ENCODE measurements at places on chromosomes 12 and 14. TPM values are rescaled to one million over a fixed set of nuclear protein-coding genes. Genes with fewer than 3 reads are reported as not detected.

The CIROP gene
- not detected for total RNA-seq

The LAG3 gene
- total RNA-seq, result not detected

The P2RX2 gene
- total RNA-seq, result not detected

The SDR9C7 gene
- total RNA-seq, result not detected

The GAS2L3 gene
- 7.3 TPM for total RNA-seq

The SLC15A4 gene
- total RNA-seq, result 101 TPM

The DPY19L2 gene
- 5.8 TPM for total RNA-seq

- DNase-seq, result peak; percentile 18
Observed at GRCh38 chr14:24818058-24818822, 184.2 kb upstream of the GZMB start.

- peak; percentile 91 for DNase-seq
Observed at GRCh38 chr12:25495331-25496097, 57.6 kb downstream of the LMNTD1 start.

- no peak for DNase-seq
Observed at GRCh38 chr12:93094988-93095737, 166.1 kb upstream of the EEA1 start.

DNA sequence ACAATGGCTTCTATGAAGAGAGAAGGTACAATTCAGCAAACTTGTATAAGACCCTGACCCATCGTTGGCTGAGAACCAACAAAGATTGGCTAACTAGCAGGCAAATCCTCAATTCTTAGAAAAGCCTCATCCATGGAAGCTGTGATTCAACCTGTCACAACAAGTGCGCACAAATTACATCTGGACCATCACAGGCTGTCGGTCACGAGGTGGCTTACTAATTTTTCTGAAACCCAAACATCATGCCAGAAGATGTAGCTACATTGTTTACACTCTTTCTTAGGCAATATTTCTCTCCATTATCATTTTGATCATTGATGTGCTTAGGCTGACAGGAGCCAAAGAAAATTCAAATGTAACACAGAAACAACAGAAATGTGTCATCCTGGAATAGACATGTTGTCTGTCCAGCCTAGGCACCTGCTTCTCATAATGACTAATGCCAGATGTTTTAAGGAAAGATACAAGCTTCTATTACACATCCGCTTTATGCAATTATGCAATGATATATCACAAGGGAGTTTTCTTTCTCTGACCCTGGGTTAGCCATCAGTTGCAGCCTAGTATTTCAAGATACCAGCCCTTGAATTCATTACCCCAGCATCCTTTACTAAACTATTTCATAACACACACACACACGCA lies 92.9 kb upstream of the DIO2 start:
- no peak for DNase-seq

DNA sequence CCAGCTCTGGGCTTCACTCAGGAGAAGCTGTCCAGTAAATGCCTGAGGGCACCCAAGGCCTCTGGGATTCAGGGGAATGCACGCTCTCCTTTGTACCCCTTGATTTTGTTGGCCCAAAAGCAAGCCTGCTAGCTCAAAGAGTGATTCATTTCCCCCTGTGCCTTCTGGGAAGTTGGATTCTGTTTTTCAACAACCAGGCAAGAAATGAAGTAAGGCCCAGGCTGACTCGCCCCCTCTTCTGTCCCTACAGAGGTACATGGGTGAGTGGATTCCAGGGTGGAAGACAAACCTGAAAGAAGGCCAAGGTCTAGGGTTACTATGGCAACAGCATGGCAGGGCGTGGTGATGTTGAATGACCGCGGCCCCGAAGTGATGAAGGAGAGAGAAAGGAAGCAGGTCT lies 9.3 kb upstream of the SERPINA5 start:
- DNase-seq, result no peak

- no peak for DNase-seq
Observed at GRCh38 chr14:90412058-90412457, 15.2 kb downstream of the CALM1 start.

- no peak for DNase-seq
Observed at GRCh38 chr14:72752034-72752412, 141.9 kb downstream of the DPF3 start.

DNA sequence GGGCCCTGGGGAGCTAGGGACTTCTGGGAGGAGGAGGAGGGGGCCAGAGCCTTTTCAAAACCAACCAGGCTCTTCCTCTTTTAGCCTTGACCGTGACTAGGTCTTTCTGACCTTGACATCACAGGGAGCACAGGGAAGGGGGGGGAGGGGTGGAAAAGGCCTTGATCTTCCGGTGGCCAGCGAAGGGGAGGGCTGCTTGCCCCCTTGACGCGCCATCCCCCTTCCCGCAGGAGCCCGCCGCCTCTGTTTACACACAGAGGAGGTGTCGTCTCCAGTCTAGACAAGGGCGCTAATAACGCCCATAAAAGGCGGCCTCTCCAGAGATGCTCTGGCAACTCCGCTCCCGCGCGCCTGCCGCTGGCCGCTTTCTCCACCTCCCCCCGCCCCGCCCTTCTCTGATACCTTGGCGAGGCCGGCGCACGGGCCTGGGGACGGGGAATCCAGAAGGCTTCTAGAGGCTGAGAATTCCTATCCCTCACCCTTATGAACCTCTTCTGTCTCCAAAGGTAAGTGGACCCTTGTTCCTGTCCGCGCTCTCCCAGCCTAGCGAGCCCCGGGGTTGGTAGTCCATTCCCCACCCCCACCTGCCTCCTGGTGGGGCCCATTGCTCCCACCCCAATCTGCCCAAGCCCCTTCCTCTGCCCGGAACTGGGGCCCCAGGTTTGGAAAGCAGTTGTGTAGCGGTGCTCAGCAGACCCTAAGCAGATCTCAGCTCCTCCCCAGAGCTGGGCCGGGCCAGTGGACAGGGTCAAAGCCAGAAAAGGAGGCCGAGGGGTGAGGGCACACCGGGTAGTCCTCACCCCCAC lies 4.9 kb upstream of the HOXC12 start:
- no peak for DNase-seq

DNA sequence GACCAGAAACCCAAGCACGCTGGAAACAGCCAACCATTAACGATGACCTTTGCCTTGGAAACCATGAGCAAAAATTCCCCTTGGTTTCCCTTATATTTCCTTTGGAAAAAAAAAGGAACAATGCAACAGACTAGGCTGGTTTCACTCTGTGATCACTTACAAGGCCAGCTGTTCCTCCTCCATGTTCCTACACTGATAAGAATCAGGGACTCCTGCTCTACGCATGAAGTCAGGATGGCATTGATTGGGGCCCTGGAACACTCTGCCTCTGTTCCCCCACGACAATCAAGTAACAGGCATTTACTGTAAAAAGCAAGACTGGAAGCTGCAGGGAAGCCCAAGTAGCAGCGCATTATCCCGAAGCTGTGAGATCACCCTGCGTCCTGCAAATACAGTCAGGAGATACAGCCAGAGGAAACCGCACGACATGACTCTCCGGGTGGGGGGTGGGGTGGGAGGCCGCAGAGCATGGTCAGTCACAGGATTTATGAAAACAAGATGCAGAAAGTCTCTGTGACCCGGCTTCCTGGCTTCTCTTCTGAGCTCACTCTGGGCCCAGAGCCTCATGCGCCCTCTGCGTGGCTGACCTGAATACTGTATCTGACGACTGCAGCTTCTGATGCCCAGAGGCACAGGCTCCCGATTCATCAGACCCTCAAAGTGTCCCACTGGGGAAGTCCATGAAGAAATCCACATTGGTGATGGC lies 31.1 kb downstream of the SSH1 start:
- DNase-seq, result peak; percentile 90

DNA sequence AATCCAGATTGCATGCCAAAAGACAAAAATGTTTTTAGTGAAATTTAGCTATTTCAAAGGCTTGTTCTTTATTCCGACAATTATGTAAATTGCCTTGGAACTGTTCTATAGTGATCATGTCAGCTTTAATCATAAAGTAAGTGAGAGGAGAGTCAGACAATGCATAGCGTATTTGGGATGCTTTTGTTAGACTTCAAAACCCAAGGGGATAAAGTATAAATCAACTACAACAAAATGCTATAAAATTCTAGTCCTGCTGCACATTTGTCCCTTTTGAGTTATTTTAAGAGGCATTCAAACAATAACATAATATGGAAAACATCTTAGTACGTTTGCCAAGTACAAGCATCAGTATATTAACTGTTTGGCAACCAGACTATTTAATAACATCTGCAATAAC lies 11.3 kb downstream of the RTRAF start:
- no peak for DNase-seq

- no peak for DNase-seq
Observed at GRCh38 chr14:26255213-26255612, 342.6 kb downstream of the NOVA1 start.

GRCh38 chr12:15767301-15767700 lies 21.9 kb downstream of the EPS8 start:
- no peak for DNase-seq

DNA sequence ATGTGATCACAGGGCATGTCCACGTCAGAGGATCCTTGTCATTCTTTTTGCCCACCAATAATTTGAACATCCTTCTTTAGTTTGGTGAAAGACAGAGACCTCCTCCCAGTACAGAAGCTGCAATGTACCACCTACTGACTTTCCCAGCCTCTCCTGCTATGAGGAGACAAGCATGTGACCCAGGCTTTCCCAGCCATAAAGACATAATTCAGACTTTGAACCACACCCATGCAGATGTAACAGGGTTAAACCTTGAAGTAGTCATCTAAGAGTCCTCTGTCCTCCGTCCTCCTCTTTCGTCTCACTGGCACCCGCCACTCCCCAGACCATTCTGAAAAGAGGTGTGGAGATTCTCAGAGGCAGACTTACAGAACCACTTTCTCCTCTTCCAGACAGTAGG lies 120.8 kb downstream of the KCNK10 start:
- no peak for DNase-seq

DNA sequence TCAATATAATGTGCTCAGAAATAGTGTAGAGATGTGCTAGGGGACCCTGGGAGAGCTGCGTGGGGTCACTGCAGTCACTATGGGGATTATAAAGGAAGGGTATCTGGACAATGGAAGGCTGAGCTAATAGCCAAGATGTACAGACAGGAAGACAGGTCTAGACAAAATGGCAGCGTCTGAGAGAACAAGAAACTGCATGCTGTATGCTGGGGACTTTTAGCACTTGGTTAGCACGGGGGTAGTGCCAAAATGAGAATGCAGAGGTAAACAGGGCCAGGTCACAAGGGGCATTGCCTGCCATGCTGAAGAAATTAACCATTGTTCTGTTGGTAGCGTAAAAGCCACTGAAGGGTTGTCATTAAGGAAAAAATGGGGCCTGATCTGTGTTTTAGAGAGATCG lies 308.2 kb downstream of the EMP1 start:
- no peak for DNase-seq

GRCh38 chr14:105420101-105420973 lies 710 bp downstream of the MTA1 start:
- no peak for DNase-seq

DNA sequence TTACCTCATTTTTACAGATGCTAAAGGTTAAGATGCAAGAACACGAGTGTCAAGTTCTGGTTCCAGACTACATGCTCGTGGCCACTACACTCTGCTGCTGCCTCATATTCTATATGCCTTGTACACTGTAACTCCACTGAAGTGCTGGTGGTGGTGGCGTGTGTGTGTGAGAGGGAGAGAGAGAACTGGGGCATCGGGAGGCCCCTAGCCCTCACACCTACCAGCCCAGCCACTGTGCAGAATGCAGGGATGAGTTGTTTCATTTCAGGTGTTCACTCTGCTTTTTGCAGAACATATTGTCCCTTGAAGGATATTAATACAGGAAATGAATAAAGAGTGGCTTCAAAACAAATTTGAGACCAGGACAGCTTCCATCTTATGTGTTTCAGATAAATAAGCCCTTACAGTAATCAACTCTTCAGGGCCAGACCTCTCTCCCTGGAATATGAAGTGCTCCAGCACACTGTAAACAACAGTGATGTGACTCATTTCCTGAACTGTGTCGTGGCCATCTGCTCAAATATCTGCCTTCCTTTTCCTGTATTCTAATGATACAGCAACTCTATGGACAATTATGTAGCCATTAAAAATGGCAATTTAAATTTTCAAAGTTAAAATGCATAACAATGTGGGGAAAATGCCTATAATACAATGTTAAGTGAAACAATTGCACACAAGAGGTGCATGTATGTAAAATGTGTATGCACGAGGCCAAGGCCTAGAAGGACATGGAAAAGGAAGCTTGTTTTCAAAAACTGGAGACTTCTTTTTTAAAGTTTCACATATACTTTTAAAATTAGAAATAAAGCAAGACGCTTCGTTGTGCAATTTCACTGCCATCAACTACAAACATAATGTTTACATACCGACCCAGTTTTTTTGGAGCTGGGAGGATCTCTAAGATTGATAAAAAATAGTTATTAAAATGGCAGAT lies 215.4 kb downstream of the PELI2 start:
- peak; percentile 35 for DNase-seq

DNA sequence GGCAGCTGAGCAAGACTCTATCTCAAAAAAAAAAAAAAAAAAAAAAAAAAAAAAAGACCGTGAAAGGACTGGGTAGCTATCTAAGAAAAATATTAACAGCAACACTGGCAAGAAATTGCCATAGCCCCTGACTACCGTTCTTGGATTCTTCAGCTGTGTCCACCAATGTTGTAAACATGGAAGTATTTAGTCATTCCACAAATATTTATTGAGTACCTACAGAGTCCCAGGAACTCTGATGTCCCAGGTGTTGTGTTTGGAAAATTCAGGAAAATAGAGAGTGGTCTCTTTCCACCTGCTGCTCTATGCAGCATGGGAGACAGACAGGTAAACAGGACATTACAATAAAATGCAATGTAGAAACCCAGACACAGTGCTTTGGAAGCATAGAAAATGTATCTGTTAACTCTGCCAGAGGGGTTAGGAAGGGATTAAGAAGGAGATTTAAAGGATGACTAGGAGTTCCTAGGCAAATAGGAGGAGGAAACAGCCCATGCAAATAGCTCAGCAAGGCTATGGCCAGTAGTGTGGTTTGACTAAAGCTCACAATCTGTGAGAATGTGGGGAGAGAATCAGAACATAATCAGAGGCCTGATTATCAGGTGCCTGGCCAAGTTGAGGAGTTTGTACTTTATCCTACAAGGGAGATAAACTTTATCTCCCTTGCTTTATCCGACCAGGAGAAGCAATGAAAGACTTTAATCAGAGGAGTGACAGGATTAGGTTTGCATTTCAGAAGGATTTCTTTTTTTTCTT lies 2.1 kb upstream of the DLST start:
- no peak for DNase-seq

GRCh38 chr12:120584343-120585149 lies 3.3 kb upstream of the POP5 start:
- no peak for DNase-seq

GRCh38 chr12:13981296-13981962 lies at the start of gene GRIN2B:
Gene GRIN2B (minus strand): TSS chr12:13981602. CDS start chr12:13866208, 115,394 bp downstream.
- DNase-seq, result peak; percentile 31

GRCh38 chr12:54364413-54364812 lies at the start of gene GPR84:
Gene GPR84 (minus strand): TSS chr12:54364486. CDS start chr12:54363851, 635 bp downstream.
- DNase-seq, result no peak

Data from kidney epithelial cell (primary cell).